A549 treated with CORT108297 at 1 μM for 4 hours (cell line): ENCODE measurements at places on chromosomes 12 and 14. TPM values are rescaled to one million over a fixed set of nuclear protein-coding genes. Genes with fewer than 3 reads are reported as not detected.

PTPN6 gene
- total RNA-seq, result 9.3 to 14.3 TPM (median 12.6 TPM) in 5 replicates

ANKRD9 gene
- total RNA-seq, result 4.4 to 13.9 TPM (median 11.5 TPM) in 5 replicates

COL2A1 gene
- total RNA-seq, result 0.02 to 0.14 TPM (median 0.07 TPM) in 5 replicates

RNU7-1 gene
- not detected in 5 replicates for total RNA-seq

C12orf57 gene
- 264 to 326 TPM (median 313 TPM) in 5 replicates for total RNA-seq

TCL1B gene
- not detected in 5 replicates for total RNA-seq

BEST3 gene
- total RNA-seq, result 1.0 to 1.4 TPM (median 1.1 TPM) in 5 replicates

PIWIL1 gene
- 0.03 to 0.10 TPM in 2 of 5 replicates, not detected in the others for total RNA-seq

TMCC3 gene
- total RNA-seq, result 0.90 to 1.6 TPM (median 1.2 TPM) in 5 replicates

NAP1L1 gene
- total RNA-seq, result 612 to 702 TPM (median 628 TPM) in 5 replicates

CLEC2A gene
- total RNA-seq, result not detected in 5 replicates

REC8 gene
- total RNA-seq, result 2.6 to 8.3 TPM (median 4.8 TPM) in 5 replicates

MYO1H gene
- not detected in 5 replicates for total RNA-seq

DLGAP5 gene
- total RNA-seq, result 26.3 to 44.6 TPM (median 32.0 TPM) in 5 replicates

HSPB8 gene
- 12.1 to 20.8 TPM (median 15.1 TPM) in 5 replicates for total RNA-seq

ACVRL1 gene
- total RNA-seq, result 0.04 to 0.24 TPM (median 0.17 TPM) in 5 replicates

CMA1 gene
- not detected in 5 replicates for total RNA-seq

PIANP gene
- total RNA-seq, result 0.68 to 1.2 TPM (median 0.92 TPM) in 5 replicates

SERPINA10 gene
- total RNA-seq, result 0.02 to 0.04 TPM in 2 of 5 replicates, not detected in the others

TMEM106C gene
- total RNA-seq, result 115 to 141 TPM (median 122 TPM) in 5 replicates

LEMD3 gene
- total RNA-seq, result 9.0 to 13.1 TPM (median 11.2 TPM) in 5 replicates

FIGNL2 gene
- 0.17 to 0.30 TPM (median 0.29 TPM) in 5 replicates for total RNA-seq

SH2B3 gene
- 5.8 to 6.7 TPM (median 6.4 TPM) in 5 replicates for total RNA-seq

CFAP251 gene
- total RNA-seq, result 1.1 to 1.3 TPM (median 1.2 TPM) in 5 replicates

KRT7 gene
- total RNA-seq, result 4,100 to 4,959 TPM (median 4,677 TPM) in 5 replicates
